Kidney tubule cell (primary cell): ENCODE measurements at places on chromosomes 16 and 17.

DNA sequence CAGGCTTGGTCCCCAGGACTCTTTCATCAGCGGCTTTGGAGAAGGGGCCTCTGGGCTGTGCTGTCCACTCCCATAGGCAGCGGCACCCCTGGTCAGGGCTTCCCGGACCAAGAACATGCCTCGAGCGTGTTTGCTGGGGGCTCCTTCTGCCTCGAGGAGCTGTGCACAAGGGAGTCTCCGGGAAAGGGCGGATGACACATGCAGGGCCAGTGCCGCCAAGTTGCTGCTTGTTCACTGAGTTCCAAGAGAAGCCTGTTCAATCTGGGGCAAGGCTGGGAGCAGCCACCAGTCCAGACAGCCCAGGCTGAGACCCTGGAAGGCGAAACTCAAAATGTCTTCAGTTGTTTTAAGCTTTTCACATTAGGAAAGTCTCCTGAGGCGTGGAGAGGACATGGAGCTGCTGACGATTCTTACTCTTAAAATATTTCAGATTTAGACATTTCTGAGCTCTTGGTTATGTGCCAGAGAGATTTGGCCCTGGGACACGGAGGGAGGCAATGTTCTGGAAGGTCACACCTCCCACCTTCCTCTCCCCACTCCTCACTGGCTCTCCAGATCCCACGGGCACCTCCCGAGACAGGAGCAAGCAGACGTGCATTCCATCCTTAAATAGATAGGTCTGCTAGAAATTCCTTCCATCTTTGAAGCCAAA lies 84.5 kb upstream of the ZNF469 start:
- no peak for DNase-seq

DNA sequence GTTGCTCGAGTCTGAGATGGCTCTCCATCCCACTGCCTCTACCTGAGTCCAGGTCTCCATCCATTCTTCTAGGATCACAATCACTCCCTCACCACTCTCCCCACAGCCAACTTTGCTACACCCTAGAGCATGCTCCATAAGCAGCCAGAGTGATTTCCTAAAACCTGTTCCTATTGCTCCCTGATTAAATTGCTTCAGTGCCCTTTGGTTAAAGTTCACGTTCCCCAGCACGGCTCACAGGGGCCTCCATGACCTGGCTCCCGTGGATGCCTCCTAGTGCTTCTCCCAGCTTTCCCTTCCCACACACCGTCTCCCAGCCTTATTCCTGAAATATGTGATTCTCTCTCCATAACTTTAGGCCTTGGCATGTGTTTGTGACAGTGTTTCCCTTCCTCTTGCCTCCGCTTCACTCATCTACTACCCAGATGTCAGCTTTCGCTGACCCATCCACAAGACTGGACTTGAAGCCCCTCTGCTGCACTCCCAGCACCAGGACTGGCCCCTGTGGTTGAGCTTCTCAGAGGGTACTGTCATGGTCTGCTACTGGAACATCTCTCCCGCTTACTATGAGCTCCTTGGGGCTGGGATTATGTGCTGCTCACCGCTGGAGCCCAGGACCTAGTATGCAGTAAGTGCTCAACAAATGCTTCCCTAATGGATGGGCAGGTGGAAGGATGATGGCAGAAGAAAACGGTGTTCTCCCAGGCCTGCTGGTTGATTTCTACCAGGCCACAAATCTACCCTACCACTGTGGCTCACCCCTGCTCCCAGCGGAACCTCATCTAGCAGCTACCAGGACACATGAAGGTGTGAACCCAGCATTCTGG lies 17.9 kb downstream of the MYO18A start:
- no peak for DNase-seq

- peak; percentile 29 for DNase-seq
Observed at GRCh38 chr16:11681556-11681955, 13.3 kb downstream of the SNN start.

DNA sequence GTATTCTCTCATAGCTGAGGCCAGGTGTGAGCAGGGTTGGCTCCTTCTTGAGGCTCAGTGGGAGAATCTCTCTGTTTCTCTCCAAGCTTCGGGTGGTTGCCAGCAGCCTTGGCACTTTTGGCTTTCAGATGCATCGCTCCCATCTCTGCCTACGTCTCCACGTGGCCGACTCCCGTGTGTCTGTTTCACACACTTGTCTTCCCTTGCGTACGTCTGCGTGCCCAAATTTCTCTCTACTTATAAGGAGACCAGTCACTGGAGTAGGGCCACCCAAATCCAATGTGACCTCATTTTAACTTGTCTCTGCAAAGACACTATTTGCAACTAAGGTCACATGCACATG lies 14.7 kb downstream of the OSBPL7 start:
- DNase-seq = no peak

GRCh38 chr16:61581417-61582046 lies 454.7 kb downstream of the CDH8 start:
- no peak for DNase-seq

DNA sequence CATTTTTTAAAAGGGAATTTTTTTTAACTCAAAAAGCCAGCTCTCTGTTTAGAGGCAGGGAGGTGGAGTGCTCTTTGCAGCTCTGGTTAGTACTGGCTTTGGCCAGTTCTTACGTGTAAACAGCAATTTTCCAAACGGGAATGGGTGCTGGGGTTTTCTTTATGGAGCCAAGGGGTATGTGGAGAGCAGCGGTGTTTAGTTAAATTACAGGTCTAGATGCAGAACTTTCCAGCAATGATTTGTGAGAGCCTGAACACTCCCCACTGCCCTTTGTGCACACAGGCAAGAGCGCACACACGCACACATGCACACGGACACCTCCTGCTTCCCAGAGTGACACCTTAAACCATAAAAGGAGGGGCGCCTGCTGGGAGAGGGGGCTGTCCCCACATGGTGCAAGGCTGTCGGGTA lies 140.2 kb downstream of the MSI2 start:
- DNase-seq = no peak

- DNase-seq = no peak
Observed at GRCh38 chr17:17110520-17110919, 68.3 kb downstream of the MPRIP start.

GRCh38 chr16:17801068-17801467 lies 330.3 kb upstream of the XYLT1 start:
- no peak for DNase-seq

GRCh38 chr16:87791295-87792204 lies 25.8 kb upstream of the KLHDC4 start:
- DNase-seq = no peak

DNA sequence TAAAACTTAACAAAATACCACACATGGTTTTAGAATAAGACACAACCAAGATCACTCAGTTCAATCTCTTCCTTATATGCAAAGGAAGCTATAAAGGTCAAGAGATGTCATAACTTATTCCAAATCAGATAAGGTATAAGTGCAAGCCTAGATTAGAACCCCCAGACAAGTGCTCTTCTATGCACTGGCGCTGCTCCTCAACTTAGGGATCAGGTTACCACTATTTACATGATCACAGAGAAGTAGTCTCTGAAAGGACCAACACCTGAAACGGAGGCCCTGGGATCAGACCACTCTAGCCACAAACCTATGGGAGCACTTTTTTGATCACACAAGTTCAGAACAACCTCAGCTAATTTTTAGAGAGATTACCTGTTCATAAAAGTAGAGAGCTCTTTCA lies 16.6 kb downstream of the COPS3 start:
- DNase-seq = no peak

DNA sequence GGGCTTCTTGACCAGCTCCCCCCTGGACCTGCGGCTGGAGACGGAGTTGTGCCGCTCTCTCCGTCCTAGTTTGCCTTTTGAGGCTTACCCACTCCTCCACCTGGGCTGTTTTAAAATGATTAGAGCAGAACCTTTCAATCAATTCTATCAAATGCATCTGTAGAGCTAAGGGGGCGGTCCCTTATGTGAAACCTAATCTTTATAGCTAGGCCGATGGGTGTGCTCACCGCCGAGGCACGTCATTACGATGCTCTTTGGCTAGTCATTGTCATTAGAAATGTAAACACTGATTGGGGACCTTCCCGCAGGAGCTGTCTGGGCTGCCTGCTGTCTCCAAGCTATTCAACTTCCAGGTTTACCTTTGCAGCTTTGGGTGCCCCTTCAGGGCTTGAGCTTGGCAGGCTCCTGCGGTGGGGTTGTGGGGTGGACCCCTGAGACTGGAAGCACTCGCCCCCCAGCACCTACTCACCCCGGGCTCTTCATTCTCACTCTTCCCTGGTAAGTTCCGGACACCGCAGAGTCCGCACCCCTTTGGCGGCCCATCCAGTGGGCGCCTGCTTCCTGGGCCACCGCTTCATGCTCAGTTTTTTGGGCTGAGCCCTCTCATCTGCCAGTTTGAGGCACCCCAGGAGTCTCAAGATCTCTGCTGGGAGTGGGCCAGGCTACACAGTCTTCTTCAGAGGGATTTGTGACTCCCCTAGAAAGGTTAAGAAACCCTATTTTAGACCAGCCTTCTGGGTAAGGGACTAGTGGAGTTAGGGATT lies 20.9 kb upstream of the IL17C start:
- DNase-seq = no peak

GRCh38 chr17:8162233-8162996 lies at the start of gene VAMP2:
Gene VAMP2 (minus strand): TSS chr17:8162948. CDS start chr17:8162879, 69 bp downstream.
- peak; percentile 62 for DNase-seq
